Adrenal gland (tissue), 19 donors: ENCODE measurements at places on chromosomes 4 and X. TPM values are rescaled to one million over a fixed set of nuclear protein-coding genes. Genes with fewer than 3 reads are reported as not detected.

DNA sequence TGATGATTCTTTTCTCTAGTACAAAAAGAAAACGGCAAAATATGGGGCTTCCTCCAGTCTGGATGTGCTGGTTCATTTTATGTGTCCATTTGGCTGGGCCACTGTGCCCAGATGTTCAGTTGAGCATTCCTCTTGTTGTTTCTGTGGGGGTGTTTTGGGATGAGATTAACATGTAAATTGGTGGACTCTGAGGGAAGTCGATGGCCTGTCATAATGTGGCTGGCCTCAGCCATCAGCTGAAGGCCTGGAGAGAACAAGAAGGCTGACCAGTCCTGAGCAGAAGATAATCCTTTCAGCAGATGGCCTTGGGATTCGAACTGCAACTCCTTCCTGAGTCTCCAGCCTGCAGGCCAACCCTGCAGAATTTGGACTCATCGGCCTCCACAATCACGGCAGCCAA lies 136.7 kb downstream of the EVC2 start:
- no peak overlapping the region for H3K4me3 ChIP-seq
- no peaks in the 10 kb centered on the region for H3K27me3 ChIP-seq
- DNase-seq, result no peak
- no peaks in the 10 kb centered on the region for H3K4me1 ChIP-seq

GRCh38 chr4:22465996-22466395 lies 49.9 kb downstream of the ADGRA3 start:
- no peak for DNase-seq
- no peak overlapping the region for H3K27ac ChIP-seq
- H3K4me3 ChIP-seq, result no peak overlapping the region
- no peaks in the 10 kb centered on the region for H3K27me3 ChIP-seq
- no peaks in the 10 kb centered on the region for H3K36me3 ChIP-seq
- no peaks in the 10 kb centered on the region for H3K4me1 ChIP-seq

The SLC2A9 gene
- total RNA-seq, result 12.4 TPM

DNA sequence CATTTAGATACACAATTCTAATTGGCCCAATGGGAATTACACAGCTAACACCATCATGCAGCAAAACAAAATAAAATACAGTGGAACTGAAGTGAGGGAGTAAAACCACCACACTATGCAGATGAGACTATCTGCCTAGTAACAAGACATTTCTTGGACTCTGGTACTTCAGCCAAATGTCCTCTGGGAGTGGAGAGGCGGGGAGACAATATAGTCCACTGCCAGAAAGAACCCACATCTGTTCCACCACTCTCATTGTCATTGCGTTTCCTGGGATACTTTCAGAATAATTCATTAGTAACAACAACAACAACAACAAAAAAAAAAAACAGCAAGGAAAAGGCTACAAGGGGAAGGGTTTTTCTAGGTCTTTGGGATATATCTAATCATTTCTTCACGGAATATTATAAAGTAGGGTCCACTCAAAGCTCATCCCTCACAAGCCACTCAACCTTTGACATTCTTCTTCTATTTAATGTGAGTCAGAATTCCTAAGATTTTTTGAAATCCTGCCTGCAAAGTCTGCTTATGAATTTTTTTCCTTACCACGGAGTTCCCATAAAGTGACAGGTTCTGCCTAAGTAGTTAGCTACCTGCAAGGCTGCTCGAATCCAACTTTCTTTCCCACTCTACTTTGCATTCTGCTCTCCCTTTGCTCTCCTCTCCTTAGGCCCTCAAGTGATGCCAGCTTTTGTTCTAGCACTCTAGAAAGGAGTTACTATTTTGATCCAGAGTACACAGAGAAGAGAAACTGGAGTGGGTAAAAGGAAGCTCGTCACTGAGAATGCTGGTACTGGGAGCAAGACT lies 254.6 kb downstream of the CHIC1 start:
- H3K27me3 ChIP-seq, result no peaks in the 10 kb centered on the region
- DNase-seq, result no peak
- H3K4me1 ChIP-seq, result no peaks in the 10 kb centered on the region
- no peak overlapping the region for H3K4me3 ChIP-seq
- no peaks in the 10 kb centered on the region for H3K36me3 ChIP-seq

The CXXC4 gene
- total RNA-seq, result 1.0 TPM
